ENCODE measurements at places on chromosomes 5 and 9. TPM values are rescaled to one million over a fixed set of nuclear protein-coding genes. Genes with fewer than 3 reads are reported as not detected.

DNA sequence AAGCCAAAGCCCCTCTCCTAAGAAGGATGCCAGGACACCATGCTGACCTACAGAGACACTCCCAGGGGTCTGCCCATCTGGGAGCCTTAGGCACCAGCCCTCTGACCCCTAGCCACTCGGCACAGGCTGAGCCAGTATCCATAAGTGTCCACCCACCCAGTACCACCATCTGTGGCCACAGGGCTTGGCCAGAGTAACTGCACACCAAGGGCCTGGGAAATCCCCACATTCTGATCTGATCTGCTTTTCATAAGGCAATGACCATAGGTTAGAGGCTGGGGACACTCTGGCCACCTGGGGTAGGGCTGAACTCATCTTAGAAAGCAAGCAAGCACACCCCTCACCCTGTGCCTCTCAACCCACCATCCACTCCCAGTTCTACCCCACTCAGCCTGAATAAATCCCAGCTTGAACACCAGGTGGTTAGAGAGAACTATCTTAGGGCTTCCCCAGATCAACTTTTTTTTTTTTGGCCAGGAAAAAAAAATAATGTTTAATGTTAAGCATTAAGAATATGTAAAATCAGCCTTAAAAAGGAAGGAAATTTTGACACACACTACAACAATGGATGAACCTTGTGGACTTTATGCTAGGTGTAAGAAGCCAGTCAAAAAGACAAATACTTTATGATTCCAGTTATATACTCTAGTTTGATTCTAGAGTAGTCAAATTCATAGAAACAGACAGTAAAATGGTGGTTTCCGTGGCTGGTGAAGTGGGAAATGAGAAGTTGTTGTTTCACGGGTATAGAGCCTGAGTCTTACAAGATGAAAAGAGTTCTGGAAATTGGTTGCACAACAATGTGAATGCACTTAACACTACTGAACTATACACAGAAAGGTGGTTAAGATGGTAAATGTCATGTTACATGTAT is 6.2 kb downstream of the GNPDA1 start:
- DNase-seq: no peak

DNA sequence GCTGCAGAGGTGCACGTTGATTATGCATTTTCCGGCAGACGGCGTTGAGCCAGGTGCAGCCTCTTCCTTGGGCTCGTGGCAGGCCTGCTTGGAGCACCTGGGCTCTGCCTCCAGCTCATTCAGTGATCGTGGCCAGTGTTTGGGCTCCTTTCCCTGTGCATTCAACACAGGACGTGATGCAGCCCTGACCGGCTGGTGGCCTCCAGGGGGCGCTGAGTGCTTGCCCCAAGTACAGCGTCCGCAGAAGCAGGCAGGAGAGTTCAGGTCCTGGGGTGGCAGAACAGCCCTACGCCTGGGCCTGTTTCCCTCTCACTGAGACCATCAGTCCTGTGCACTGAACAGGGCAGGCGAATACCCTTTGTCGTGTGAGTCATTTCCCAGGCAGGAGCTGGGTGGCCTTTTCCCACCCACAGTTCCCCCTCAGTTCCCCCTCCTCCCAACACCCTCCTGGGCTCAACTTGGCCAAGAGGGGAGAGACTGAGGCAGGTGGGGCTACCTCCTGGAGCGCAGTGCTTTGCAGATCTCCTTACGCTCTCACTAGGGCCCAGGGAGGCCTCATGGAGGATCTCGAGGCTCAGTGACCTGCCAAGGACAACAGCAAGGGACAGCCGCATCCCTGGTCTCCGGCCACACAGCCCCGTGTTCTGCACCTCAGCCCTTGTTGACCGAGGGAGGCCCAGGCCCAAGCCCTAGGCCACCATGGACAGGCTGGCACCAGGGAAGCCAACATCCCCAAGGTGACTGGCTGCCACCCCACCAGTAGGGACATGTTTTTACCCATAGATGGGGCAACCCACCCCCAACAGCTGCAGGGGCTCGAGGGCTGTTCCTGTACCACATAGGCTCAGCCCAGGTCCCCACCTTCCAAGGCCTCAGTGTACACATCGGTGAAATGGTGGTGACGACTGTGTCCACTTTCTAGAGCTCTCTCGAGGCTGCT is 52.9 kb downstream of the LRSAM1 start:
- peak; percentile 37 for DNase-seq

- DNase-seq: no peak
These were observed 182.8 kb upstream of the SLC27A6 start for GRCh38 chr5:128782446-128782845.

DNA sequence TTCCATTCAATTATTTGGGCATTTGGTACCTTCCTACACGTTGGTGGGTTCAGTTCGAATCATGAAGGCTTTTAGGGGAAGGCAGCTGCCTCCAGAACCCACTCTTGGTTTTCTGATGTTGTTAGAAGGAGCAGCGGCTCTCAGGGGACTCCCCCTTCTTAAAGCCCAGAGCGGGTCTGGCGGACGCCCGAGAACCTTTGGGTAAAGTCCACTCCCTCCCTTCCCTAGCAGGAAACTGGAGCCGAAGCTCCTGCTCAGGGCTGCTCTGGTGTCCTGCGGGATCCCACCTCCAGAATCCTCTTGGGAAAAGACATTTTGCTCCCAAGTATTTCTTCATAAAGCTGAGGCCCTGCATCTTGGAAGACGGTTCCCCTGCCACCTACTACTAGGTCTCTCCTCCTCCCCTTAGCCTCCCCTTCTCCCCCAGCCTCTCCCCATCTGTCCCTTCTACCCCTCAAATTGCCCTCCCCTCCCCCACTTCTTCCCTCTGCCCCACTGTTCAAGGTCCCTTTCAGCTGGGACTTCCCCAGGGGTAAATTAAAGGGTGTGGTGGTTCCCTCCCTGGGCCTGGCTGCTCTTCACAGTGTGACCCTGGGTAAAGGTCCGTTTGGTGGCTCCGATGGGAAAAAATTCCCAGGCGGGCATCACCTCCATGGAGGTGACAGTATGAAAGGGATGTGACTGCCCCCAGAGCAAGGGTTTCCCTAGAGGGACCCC is 9.3 kb downstream of the IRX4 start:
- no peak for DNase-seq

DNA sequence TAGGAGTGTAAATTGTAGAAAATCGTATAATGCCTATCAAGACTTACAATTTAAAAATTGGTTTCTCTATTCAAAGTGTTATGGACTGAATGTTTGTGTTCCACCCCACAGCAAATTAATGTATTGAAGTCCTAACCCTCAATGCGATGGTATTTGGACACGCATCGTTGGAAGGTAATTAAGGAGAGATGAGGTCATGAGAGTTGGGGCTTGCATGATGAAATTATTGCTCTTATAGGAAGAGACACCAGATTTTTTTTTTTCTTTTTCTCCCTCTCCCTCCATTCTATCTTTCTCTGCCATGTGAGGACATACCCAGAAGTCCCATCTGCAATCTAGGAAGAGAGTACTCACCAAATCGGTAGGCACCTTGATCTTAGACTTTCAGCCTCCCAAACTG is 189.2 kb downstream of the MAN2A1 start:
- DNase-seq: no peak

DNA sequence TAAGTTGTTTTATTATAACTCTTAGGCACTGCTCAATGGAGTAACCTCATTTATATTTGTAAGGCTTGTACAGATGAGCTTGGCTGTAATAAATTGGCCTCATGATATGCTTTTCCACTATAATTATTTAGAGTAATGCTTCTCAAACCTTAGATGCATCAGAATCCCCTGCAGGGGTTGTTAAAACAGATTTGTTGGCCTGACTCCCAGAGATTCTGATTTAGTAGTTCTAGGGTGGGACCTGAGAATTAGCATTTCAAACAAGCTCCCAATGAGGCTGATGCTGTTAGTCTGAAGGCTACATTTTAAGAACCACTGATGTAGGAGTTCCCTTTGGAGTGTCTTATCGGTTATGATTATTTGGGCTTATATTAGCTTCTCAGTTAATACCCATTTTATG is 38.2 kb upstream of the ARSB start:
- DNase-seq: no peak

GRCh38 chr9:470552-471194 is 256.0 kb downstream of the DOCK8 start:
- no peak for DNase-seq

DNA sequence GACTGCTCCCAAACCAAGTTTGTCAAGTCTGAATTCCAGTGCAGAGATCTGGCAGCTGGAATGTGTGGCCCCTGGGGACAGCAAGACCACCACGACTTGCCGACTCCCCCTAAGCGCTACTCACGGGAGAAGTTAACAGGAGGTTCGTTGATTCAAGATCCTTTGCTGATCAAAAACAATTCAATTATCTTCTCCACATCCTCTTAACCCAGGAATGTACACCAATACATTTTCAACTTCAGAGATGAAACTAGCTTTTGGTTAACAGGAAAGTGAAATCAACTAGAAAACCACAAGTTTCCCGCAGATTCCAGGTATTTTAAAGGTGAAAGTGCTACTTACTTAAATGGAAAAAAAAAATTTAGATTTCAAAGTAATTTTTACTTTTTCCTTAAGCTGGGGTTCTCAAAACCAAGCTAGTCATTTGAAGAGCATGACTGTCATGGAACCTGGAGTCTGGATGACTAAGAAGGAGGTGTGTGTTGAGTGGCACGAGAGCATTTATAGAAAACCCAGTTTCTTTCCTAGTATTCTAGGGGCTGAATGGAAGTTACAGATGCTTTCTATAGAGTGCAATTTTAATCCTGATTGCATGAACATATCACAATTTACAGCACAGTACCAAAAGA is 257.5 kb upstream of the PANK3 start:
- no peak for DNase-seq

DNA sequence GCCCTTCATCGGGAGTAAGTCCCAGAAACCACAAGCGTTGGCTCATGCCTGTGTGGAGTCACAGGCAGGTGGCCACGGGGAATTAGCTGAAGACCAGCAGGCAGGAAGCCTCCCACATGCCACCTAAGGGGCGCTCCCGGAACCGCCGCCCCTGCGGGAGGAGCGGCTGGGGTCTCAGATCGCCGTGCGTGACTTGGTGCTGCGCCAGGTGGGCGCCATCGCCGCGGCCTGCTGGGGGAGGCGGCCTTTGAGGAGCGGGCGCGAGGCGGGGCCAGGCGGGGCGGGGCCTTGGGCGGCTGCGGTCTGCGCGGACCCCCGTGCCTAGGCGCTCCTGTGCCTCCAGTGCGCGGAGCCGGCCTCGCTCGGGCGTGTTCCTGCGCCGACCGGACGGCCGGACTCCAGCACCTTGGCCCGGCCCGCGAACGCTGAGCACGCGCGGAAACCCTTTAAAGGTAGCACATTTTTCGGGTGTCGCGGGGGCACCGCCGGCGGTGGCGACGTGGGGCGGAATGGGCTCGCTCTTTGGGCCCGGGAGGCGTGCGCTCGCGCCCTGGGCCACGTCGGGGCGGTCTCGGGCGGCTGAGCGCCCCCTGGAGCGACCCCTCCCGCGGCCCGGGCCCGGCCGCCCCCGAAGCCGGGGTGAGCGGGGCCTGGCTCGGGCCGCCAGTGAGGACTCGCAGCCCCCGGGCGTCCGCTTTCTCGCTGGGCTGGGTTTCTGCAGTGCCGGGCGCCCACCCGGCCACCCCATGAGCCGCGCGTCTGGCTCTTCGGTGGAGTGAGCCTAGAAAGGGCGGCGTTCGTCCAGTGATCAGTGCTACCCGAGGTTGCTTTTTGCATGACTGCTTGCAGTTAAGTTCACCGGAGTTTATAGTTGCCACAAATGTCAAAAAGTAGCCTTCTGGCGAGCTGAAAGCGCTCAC is 24.5 kb downstream of the LECT2 start:
- DNase-seq: no peak

DNA sequence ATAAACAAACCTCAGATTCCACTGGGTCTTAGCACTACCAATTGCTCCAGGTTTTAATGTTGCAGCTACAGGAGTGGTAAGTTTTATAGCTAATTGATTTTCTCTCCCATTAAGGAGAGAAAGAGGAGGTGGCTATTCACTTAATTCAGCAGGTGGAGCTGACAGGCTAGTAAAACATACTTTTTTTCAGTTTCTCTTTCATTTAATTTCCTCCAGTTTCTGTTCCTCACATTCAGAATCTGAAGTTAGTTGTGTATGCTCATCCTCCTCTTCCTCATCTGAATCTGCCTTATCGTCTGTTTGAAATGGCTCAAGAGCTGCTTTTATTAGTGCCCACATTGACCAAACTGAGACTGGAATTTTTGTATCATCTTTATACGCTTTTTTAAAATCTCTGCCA is 98.0 kb downstream of the PLPPR1 start:
- DNase-seq: no peak

GRCh38 chr5:42812620-42813019 is 928 bp upstream of the SELENOP start:
- DNase-seq: no peak

DNA sequence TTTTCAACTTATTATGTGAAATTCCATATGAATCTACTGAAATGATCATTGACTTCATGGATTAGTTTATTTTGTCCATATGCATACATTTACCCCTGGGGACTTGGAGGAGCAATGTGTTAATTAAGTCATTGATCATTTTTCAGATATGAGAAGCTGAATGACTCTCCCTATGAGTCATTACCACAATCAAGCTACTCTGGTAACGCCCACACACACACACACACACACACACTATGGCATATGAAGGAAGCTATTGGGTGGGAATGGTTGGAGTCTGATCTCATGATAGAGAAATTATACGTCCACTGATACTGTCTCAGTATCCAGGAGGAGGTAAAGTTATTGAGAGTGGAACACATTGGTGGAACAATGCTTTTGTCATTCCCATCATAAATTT is 528.9 kb downstream of the AGTPBP1 start:
- no peak for DNase-seq

GRCh38 chr9:97594381-97594921 is 38.7 kb downstream of the TSTD2 start:
- DNase-seq: no peak

DNA sequence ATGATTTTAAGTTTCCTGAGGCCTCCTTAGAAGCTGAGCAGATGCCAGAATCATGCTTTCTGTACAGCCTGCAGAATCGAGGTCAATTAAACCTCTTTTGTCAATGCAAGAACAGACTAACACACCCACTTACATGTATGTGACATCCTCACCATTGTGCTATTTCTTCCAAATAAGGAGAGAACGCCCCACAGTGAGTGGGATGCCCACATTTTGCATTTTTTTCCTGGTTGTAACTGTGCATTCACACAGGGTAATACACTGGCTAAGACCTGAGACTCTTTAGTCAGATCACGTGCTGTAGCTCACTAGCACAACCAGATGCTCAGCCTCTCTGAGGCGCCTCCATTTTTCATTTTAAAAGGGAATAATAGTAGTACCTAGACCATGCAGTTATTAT is 4.4 kb upstream of the CEMIP2 start:
- no peak for DNase-seq

Gene SMIM32
- 8.8 TPM for polyA plus RNA-seq

Gene BHMT2
- polyA plus RNA-seq: 50.1 TPM

Gene WNT8A
- polyA plus RNA-seq: not detected

Gene TAL2
- 2.1 TPM for polyA plus RNA-seq
